D341Med (cell line): ENCODE measurements at places on chromosomes 6 and 20.

- DNase-seq, result no peak
Observed at GRCh38 chr6:39269961-39270360, 40.7 kb upstream of the KCNK5 start.

DNA sequence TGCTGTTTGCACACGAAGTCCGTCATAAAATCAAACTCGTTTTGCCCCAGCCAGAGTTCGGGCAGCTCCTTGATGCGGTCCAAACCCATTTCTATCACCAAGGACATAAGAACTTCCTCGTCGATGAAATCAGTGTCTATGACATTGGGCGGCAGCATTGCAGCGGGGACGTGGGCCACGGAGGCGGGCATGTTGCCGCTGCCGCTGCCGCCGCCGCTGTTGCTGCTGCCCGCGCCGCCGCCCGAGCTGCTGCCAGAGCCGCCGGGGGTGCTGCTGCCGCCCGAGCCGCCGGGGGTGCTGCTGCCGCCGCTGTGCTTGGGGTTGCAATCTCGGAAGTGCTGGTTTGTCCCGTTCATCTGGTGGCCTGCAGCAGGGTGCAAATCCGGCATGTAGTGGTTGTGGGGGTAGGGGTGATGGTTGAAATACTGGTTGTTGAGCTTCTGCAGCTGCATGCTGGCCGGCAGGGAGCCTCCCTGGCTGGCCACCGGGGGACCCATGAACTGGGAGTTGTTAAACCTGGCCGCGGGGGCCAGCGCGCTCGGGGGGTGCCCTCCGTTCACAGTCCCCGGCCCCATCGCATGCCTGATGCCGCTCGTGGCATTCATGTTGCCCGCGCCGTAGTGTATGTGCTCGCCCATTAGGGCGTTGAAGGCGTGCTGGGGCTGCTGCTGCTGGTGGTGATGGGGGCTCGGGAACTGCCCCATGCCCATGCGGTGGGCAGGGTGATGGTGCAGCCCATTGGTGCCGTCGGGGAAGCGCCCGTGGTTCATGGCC, 1.1 kb downstream of the CITED2 start:
- DNase-seq, result peak; percentile 73

GRCh38 chr6:66328200-66328599, 621.2 kb upstream of the EYS start:
- DNase-seq, result no peak

DNA sequence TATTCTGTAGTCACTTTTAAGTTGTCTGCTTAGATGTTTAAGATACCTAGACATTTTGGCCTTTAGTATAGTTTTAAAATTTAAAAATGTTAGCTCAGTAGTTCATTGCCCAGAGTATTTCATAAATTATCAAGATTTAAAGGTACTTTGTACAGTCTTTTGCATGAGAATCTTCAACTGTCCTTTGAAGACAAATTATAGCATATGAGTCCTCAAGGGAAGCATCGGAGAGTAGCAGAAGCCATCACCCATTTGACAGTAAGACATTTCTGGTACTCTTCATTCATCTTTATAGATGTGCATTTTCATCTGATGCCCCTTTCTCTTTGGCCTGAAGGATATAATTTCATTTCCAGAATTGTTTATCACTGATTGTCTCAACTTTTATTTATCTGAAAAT, 89.5 kb downstream of the NCOA3 start:
- DNase-seq, result no peak

DNA sequence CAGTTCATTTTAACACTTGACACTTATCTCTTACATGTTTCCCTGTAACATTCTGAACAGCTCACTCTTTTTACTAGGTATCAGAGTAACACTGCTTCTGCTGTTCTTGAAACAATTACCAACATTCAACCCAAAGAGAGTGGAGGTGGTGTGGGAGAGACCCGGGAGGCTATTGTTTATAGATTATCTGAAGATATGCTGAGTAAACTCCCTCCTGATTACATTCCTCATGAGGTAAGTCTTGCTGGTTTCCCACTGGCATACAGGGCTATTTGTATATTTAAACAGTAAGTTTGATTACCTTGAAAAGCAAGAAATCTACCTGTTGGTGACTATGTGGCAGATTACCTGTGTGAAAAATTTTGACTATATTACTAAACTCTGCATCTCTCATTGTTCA, 39.8 kb upstream of the GLP1R start:
- no peak for DNase-seq

DNA sequence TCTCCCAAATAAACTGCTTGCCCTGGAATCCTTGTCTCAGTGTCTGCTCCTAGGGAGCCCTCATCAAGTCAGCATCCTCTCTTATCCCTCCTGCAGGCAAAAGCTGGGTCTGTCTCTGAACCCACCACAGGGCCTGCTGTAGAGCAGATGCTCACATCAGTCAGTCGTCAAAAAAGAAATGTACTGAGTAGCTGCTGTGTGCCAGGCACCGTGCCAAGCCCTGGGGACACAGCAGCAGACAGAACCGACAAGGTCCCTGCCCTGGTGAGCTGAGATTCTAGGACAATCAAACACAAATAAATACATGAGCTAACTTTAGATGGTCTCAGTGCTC, 68.5 kb downstream of the EYA2 start:
- DNase-seq, result no peak

- DNase-seq, result no peak
Observed at GRCh38 chr6:23663652-23664051, 462.4 kb upstream of the NRSN1 start.

DNA sequence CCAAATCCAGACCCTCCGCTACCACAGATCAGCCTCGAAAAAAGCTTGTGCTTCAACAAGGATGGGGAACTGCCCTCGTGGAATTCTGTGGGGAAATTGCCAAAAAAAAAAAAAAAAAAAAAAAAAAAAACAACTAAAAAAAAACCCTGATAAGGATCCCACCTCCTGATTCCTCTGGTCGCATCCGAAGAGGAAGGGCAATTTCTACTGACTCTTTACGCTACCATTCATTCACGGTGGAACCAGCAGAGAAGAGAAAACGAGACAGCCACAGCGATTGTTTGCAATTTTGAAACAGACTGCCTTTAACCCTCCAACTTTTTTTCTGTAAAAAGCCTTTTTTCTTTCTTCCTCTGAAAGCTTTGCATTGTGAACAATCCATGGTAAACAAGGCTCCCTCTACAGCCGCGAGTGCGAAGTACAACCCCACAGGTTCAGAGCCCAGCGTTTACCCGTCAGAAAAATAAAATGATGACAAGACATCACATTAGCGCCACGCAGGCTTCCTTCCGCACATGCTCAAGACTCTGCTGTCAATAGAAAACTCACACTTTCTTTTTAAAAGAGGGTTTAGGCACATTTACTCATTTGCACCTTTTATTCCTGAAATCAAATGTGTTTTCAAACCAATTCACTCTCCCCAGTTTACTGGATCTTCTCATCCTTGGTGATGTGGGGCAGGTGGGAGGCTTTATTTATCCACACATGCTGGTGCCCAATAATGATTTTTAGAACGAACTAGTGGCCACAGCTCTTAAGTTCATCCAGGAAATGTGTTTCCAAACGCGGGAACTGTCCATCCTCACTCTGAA, 100.0 kb downstream of the NOL4L start:
- peak; percentile 75 for DNase-seq

- DNase-seq, result no peak
Observed at GRCh38 chr20:45098103-45098773, 2.7 kb downstream of the KCNS1 start.

DNA sequence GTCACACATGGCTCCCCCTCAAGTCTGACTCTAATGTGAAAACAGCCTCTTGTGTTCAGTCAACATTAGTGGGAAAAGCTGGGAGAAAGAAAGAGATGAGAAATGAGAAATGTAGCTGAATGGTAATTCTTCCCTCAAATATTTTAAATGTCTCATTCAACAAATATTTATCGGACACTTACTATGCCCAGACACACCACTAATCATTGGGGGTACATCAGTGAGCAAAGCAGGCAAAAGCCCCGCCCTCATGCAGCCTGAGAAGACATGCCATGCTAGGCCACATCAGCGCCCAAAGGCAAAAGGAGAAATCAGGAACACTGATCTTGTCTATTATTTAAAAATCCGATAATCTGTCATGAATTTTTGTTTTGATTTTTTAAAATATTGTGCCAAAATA, 89.9 kb upstream of the ASF1A start:
- no peak for DNase-seq

DNA sequence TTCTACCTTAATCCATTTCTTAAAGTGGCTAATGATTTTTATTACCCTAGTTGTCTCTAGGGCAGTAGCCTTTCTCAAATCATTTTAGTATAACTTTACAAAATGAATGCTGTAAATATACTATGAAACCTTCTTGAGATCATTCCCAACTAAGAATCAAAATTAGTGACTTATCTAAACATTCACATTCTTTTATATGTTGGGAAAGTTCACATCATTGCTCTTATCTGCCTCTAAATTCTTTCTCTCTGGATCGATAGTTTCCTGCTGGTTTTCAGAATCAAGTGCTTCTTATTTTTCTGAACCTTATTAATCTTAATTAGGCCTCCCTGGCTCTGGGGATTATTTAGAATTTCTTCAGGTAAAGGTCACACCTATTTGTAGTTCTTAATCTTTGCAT, 126.8 kb downstream of the BCKDHB start:
- DNase-seq, result no peak

GRCh38 chr6:36324191-36324590, 12.5 kb downstream of the BNIP5 start:
- no peak for DNase-seq

- DNase-seq, result no peak
Observed at GRCh38 chr6:115767931-115768330, 292.8 kb downstream of the FRK start.

- no peak for DNase-seq
Observed at GRCh38 chr6:40163924-40164323, 229.7 kb upstream of the MOCS1 start.
